ENCODE measurements at places on chromosomes 16 and 17.

DNA sequence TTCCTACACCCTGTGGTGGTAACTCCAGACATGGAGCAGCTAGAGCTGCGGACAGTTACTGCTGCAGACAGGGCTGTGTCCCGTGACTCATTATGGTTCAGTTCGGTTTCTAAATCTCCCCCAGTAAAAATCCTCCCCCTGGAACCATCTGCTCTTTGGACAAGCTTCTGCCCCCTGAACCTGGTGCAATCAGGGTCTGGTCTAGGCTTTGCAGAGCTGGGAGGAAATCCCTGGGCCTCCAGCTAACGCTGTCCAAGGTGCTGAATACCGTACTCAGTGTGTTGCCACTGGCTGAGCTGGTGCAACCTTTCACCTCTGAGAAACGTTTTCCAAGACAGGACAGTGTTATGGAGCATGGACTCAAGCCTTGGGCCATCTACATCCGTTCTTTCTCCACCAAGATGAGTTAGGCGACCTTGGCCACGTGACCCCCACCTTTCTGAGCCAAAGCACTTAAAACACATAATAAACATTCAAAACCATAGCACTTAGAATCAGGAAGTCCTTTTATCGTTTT is 142.0 kb downstream of the CPPED1 start:
- DNase-seq, result peak; percentile 62

DNA sequence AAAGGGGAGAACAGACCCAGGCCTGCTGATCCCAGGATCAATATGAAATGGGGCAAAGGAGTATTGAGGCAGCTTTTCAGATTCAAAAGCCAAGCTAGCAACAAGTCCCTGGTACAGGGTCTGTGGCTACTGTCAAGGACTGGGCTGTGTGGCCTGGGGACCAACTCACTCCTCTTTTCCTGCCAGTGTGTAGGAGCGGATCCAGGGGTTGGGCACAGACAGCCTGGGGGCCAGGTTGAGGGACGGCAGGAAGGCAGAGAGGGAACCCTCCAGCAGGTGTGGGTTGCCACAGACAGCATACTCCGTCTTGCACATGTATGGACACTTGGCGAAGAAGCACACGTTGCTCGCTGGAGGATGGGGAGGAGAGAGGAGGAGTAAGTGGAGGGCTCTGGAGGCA is 29.6 kb downstream of the PRKAR1A start:
- no peak for DNase-seq

- no peak for DNase-seq
Observed at GRCh38 chr17:57622683-57623433, 122.2 kb downstream of the CCDC182 start.

GRCh38 chr17:35641032-35641431 is 53.9 kb downstream of the AP2B1 start:
- no peak for DNase-seq

GRCh38 chr17:57946798-57947358 is 8.3 kb downstream of the CUEDC1 start:
- DNase-seq, result peak; percentile 60

DNA sequence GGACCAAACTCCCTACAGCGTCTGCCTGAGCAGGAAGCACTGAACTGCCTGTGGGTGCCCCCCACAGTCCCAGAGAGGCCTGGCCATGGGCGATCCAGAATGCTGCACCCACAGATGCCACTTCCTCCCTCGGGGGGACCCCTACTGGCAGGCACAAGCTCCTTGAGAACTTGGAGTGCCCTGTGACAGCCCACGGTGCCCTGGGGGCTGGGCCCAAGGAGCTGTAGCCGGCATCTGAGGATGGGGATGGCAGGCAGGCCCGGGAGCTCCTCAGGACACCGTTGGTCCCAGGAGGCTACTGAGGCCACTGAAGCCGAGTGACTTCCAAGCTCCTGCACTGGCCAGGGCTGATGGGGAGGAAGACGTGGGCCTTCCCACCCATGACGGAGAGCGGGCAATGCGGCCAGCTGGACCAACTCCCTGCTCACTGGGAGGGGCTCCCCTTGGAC is 15.1 kb upstream of the RASD1 start:
- DNase-seq, result no peak

DNA sequence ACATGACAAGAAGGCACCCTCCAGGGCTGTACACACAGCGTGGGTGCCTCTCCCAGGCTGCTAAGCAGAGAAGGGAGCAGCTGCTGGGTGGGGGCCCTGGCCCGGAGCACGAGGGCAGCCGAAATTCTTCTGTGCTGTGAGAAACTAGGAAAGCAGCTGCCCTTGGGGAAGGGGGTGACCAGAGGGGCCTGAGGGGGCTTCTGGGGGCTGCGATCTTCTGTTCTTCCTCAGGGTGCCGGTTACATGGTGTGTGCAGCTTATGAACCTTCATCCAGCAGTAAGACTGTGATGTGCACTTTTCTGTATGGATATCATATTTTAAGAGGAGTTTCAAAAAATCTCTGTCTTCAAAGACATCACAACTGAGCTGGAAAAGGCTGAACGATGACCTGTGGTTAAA is 43.2 kb upstream of the METRNL start:
- no peak for DNase-seq

DNA sequence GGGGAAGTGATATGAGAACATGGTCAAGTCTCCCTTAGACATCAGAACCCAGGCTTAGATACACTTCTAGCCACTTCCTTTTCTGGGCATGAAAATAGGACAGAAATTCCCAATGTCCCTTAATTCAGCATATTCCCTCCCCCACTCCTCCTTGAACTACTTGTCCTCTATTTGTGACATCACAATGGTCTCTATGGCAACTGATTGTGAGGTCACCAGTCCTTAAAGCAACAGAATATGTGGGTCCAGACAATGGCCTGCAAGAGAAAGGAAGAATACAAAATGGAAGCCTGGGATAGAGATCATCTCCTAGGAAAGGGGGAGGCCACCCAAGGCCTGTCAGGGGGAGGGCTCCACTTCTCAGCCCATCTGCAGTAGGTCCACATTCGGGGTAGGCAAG is 6.7 kb upstream of the SEZ6 start:
- no peak for DNase-seq

DNA sequence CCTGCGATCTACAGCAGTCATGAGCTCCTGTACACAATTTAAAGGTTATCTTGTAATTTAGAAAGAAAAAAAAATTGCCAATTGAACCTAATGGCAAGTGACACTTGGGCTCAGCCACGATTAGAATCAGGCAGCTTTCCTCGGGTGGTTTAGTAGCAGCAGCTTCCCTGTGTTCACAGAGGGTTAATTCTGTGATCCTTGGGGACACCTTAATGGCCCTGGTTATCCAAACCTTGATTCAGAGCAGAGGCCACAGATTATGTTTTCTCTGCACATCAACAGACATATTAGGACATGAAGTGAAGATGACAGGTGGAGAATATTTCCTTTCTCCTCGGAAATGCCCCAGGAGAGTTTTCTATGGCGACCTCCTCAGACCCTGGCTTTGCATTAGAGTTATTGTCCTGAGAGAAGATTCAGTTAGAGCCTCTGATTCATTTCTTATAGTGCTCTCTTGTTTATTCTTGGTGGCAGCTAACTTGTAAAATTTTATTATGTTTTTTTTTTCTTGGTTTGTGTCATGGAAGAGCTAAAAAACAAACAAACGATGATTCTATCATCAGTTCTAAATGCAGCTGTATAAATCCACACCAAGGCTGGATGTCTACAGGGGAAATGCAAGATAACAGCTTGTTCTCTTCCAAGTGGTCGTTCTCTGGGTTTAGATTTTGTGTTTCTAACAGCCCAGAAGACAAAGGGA is 351.2 kb upstream of the DYNLRB2 start:
- no peak for DNase-seq

DNA sequence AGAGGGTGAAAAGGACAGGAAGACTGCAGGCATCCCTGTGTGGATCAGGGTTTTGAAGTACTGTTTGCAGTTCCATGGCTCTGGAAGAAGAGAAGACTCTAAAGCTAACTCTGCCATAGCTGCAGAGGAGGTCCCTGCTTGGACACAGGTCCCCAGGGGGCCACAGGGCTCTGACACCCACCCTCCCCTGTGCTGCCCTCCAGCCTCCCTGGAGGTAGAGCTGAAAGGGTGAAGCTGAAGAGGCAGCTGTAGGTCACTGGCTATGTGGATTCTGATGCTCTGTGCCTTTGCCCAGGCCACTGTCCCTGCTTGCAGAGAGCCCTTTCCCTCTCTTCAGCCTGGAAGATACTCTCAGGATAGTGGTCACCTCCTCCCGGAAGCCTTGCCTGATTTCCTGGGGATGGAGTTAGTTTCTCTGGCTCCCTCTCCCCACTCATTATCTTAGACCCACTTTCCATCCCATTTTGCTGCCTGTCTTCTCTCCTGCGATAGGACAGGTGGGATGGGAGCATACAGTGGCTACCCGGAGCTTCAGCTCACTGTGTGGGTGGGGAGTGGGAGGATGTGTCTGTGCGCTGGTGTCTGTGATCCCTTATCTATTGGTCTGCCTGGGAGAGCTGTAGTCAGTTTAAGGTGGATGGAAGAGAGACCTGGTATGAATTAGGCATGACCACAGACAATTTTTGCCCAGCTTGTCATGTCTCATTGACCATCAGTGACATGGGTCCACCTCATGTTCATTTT is 89.8 kb upstream of the TMEM97 start:
- no peak for DNase-seq

GRCh38 chr16:84357191-84357651 is 11.1 kb upstream of the ATP2C2 start:
- peak; percentile 27 for DNase-seq

DNA sequence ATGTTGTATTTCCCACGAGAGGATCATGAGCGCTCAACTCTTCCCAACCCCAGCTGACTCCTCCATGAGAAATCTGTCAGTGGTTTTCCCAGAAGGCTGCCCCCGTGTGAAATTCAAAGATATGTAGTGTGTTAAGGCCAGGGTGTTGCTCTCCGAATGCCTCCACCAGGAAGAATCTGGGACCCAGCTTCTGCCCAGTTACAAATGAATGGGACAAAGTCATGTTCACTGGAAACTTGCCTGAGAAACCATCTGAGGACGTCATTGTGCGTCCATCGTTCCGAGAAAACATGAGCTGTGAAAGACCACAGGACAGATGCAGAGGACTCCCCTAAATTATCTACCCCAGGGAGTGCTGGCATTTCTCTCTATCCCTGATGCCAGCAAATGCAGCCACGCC is 86.0 kb downstream of the AIPL1 start:
- no peak for DNase-seq

DNA sequence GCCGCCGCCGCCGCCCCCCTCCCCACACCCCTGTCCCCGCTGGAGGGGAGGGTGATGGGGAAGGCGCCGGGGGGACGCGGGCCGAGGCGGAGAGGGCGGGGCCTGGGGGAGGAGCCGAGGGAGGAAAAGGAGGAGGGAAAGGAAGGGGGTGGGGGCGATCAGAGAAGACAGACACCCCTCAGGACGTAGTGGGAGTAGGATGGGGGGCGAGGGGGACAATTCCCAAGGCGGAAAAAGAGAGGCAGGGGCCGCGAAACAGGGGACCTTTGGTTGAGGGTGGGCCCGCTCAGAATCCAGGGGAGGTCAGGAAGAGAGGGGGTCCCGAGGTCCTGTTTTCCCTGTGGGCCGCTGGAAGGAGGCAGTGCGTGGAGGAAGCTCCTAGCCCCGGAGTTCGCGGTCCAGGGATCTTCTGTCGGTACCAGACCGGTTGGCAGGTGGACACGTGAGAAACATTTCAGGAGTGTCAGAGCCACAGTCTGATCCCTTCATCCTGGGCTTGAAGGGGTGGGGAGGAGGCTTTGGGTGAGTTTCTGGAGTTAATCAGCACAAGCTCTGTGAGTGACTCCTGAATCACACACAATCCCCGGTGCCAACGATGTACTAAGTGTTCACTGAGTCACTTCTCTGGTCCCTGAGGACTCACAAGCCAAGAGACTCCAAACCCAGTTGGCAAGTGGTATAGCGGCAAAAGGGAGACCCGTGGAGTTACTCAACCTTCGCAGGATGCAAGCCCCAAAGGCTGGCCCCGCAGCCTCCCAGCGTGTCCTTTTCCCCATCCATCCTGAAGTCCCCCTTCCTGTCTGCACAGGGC is at the start of gene XYLT1:
TSS of gene XYLT1 (minus strand) at position 53 of the 811 bp plus-strand sequence. CDS start 164 bp downstream, outside the sequence.
- peak; percentile 53 for DNase-seq

GRCh38 chr16:47716571-47716970 is 255.4 kb downstream of the PHKB start:
- no peak for DNase-seq

DNA sequence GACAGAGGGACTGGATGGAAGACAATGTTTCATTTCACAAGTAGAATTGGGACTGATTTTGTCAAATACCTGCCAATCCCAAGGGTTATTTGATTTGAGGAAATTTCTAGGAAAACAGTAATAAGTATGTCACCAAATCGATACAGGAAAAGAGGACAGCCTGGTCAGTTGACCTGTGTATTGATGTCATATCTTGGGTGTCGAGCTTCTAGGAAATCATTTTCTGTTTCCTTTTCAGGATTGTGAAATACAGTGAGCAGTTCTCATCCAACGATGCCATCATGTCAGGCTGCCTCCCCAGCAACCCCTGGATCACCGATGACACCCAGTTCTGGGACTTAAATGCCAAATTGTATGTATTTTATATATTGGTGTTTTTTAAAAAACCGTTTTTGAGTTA is 56.1 kb downstream of the RGS9 start:
- no peak for DNase-seq

- peak; percentile 45 for DNase-seq
Observed at GRCh38 chr17:41917679-41918313, 955 bp downstream of the ACLY start.

DNA sequence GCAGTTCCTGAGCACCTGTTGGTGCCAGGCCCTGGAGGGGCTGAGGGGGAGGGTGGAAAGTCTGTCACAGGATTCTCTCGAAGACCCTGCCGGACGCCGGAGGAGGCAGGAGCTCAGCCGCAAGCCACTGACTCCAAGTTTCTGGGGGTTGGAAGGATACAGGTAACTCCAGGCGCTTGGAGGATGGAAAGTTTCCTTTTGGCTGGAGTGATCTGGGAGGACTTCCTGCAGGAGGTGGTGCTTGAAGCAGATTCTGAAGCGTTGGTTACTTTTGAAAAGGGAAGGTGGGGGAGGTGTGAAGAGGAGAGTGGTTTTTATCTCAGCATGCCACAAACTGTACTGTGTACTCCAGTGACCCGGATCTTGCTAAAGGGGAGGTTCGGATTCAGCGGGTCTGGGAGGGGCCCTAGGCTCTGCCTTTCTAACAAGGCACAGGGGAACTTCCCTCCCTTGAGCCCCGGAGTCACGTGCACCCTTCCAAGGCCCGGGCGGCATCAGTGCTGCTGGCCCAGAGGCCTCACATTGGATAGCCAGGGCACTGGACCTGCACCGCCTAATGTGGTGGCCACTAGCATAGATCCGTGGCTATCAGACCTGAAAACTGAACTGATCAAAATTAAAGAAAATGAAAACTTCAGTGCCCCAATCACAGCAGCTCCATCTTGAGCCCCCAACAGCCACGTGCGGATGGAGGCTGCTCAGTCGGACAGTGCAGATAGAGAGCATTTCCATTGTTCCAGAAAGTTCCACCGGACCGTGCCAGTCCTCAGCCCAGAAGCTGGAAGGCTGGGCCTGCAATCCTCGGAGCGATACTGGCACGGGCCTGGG is 42.2 kb upstream of the GSE1 start:
- peak; percentile 79 for DNase-seq

DNA sequence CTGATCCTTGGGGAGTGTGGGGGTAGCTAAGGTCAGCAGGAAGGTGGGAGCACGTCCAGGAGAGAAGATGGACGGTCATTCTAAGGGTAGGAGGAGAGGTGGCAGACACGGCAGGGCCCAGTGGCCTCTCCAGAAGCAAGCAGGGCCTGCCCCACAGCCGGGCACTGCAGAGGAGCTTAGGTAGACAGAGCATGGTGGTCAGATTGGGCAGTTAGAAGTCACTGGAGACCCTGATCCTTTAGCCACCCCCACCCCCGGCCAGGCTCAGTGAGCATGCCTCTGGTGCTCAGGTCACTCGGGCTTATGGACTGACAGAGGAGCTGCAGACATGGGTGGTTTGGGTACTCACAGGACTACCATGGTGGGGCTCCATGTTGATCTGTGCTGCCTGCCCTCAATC is 26.3 kb downstream of the NLRP1 start:
- DNase-seq, result no peak
